ENCODE measurements at places on chromosomes 6 and 20.

GRCh38 chr6:56025795-56026194 lies 150.4 kb upstream of the BMP5 start:
- DNase-seq = no peak

- peak; percentile 1 for DNase-seq
Measured at GRCh38 chr6:113857556-113858479, 673 bp downstream of the MARCKS start.

DNA sequence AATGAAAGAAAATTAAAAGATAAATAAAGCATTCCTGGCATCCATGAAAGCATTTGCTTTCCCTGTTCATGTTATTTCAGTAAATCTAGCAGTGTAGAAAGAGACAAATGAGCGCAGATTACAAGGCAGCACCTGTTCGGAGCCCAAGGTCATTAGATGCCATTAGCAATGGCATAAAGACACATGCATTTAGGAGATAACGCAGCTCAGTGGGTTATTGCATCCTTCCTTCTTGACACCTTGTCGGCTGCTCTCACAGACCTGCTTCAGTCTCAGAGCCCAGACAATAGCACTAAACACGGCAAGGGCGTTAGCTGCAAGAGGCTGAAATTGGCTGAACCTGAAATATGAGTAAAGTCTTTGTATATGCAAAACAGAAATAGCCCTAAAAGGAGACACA lies 140.3 kb downstream of the ATXN1 start:
- peak; percentile 23 for DNase-seq

DNA sequence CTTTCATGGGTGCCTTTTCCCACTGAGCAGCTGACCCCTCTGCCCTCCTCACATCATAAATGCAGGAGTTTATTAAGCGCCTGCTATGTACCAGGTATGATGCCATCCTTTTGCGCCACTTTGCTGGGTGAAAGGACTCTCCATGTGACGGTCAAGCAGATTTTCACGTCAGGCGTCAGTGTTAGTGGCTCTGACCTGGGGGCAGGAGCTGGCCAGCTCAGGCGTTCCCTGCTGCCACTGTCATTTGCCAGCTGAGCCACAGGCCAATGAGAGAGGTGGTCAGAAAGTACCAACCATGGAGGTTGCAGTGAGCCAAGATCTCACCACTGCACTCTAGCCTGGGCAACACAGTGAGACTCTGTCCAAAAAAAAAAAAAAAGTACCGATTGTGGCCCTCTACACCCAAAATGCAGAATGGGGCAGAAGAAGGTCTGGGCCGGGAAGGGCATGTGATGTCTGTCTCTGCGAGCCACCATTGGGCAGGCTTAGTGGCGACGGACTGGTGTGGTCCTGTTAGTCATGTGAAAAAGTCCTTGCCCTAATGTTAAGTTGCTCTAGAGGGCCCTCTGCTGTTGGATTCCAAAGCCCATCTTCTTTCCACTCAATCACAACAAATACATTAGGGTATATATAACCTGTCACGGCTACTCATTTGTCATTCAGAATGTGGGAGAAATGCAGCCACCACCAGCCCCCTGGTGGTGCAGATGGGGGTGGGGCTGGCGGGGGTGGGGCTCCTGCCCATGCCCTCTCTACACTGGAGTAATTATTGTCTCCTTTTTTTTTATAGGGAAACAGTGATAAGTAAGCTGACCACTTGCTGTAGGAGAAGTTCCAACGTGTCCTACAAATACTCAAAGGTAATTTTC lies 18.4 kb upstream of the SLC22A1 start:
- no peak for DNase-seq

DNA sequence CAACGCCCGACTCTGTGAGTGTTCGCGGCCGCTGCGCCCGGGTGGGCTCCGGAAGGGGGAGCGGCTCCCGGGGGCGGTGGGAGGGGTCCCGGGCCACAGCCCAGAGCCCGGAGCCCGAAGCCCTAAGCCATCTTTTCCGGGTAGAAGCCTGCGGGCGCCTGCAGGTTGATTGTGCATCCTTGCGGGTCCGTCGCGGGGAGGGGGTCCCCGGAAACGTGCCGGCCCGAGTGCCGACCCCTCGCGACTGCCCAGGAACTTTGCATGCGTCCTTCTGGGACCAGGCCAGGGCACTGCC lies 413 bp downstream of the PTPRA start:
- peak; percentile 5 for DNase-seq

DNA sequence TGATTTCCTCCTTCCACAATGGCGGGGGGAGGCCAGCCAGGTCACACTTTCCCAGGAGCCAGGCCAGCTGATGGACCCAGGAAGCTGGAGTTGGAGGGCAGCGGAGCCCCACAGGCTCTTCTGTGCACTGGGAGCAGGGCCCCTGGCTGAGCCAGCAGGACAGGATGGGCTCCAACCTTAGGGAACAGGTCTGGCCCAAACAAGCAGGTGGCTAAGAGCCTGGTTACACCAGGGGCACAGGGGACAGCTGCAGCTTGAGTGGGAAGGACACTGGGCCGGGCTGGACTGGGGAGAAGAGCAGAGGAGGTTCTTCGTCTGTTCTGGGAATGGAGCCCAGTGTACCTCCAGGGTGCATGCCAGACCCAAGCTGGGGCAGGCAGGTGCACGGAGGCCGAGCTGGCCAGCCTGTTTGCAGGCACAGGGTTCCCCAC lies 102.3 kb downstream of the DLL1 start:
- DNase-seq = no peak

DNA sequence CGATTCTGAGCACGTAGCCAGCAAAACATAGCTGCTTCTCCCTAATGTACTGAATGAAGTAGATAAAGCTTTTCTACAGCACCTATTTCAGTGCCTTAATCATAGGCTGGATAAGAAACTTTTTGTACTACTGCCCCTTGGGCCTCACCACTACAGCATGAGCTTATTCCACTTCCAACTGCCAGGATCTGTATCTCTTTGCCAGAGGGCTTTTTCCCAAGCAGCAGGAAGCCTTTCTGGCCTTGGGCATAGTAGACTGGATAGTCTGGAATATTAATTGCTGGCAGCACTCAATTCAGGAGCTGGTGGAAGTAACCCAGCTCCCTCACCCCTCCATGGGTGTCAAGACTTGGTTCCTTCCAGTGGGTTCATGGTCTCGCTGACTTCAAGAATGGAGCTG lies 43.6 kb downstream of the ANKEF1 start:
- DNase-seq = no peak

- DNase-seq = no peak
Measured at GRCh38 chr6:120938876-120939472, 395.3 kb downstream of the TBC1D32 start.

- no peak for DNase-seq
Measured at GRCh38 chr6:155039618-155040017, 44.5 kb downstream of the TIAM2 start.

DNA sequence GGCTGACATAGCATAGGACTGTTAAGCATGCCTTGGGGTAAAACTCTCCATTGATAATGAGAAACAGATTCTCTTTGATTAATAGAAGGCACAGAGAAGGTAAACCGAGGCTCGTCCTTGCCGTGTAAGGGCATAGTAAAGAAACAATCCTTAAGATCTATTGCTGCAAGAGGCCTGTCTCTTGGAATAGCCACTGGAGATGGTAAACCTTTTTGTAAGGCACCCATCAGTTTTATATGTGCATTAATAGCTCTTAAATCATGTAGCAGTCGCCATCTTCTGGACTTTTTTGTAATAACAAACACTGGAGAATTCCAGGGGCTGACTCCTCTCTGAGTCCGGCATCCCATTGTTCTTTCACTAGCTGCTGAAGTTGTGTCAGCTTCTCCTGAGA lies 8.4 kb upstream of the ABHD12 start:
- DNase-seq = peak; percentile 44

DNA sequence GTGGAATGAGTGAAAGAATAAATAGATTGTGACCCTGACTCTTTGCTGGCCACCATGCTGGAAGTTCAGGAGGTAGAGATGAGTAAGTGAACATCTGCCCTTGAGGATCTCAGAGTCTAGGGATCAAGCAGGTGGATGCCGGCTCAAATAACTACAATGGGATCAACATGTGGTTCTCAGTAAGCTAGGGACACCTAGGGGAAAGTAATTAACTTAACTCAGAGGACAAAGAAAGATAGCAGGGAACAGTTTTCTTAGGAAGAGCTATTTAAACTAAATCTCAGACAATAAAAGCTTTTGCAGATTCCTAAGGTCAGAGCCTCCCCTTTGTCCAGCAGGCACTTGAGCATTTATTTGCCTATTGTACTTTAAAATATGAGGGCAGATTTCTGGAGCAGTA lies 29.1 kb downstream of the SLC13A3 start:
- no peak for DNase-seq

DNA sequence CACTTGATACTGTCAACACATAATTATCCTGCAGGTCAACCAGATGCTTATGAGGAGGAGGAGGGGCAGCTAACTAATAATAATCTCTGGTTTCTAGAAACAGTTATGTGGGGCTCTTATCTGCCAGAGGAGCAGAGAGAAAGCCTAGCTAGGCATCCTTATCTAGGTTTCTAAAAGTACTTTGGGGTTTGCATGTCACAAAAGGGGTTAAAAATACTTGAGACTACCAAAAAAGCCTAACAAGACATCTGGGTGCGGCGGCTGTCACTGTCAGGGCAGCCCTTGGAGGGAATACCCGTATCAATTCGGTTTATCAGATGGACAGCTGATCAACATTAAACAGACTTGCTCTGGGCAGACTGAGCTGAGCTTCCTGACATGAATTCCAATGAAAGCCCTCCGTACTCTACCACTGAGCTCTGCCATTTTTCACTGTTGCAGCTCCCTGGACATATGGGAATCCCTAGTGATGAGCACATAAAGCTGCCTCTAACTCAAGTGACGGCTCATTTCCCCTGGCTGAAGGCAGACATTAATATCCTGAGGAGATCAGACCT lies 166.6 kb downstream of the PDSS2 start:
- no peak for DNase-seq

DNA sequence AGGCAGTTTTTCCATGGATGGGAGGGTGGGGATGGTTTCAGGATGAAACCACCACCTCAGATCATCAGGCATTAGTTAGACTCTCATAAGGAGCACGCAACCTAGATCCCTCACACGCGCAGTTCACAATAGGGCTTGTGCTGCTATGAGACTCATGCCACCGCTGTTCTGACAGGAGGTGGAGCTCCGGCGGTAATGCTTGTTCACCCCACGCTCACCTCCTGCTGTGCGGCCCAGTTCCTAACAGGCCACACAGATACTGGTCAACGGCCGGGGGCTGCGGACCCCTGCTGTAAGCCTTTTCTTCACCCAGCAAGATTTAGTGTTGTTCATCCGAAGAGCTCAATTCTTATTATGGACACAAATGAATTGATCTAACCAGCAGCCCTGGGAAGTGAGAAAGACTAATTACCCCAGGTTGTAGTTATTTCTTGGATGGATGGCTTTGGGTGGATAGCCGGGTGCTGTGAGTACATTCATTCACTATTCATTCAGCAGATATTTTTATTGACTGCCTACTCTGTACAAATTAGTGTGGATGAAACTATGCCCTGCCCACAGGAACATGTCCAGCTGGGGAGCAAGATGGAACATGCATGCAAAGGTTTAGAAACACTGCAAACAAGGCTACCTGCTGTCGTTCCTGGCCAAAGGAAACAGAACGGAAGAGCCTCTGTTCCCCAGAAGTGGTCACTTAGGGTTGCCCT lies 57.2 kb downstream of the RIOK1 start:
- DNase-seq = no peak

DNA sequence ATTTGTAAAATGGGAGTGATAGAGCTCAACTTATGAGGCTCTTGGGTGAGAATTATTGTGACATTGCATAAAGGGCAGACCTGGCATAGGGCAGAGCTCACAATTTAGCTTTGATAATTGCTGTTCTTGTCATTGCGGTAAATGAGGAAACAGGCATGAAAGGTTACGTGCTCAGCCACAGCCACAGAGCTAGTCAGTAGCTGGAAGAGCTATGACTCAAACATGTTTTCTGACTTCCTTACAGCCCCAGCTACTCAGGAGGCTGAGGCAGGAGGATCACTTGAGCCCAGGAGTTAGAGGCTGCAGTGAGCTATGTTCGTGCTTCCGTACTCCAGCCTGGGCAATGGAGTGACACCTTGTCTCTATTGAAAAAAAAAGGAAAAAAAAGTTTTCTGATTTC lies 3.5 kb upstream of the GHRH start:
- no peak for DNase-seq

- DNase-seq = no peak
Measured at GRCh38 chr20:38113401-38114325, 51.4 kb downstream of the TGM2 start.

DNA sequence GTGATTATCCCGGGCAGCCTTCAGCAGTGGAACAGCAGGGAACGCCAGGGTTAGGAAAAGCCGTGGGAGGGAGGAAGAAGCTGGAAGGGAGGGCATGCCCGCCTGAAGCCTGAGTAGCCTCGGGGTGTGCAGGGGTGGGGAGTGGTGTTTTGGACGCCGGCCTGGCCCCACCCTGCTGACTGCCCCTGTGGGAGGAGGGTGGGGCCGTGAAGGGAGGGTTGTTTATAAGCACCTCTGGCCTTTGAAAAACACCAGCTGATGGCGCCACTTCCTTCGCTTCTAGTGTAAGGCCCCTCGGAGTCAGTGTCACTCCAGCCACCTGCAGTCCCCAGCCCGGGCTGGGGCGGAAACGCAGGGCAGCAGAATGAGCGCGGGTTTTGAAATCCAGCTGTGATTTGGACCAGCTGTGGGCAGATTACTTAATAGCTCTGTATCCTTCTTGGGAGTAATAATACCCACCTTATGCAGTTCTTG lies 52.8 kb upstream of the BMP6 start:
- DNase-seq = no peak

- DNase-seq = no peak
Measured at GRCh38 chr20:38076548-38076947, 43.0 kb downstream of the RPRD1B start.

- DNase-seq = no peak
Measured at GRCh38 chr6:53854843-53855567, 60.2 kb downstream of the LRRC1 start.

DNA sequence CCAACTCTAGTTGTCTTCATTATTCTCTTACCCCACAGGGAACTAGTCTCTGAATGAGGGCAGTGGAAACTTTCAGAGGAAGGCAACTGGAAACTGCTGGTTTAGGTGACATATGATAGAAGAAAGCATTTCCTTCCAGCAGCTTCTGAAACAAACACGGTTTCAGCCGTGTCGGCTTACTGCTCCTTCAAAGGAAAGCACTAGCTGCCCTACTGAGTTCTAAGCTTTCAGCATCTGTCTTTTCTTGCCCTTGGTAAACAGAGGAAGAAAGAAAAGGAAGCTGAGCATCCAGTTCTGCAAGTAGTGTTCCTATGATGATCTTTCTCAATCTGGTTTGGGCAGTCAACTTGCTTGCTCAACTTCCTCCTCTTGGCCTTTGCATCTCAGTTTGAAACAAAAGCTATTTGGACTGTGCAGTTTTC lies 117.5 kb upstream of the CEP85L start:
- no peak for DNase-seq

DNA sequence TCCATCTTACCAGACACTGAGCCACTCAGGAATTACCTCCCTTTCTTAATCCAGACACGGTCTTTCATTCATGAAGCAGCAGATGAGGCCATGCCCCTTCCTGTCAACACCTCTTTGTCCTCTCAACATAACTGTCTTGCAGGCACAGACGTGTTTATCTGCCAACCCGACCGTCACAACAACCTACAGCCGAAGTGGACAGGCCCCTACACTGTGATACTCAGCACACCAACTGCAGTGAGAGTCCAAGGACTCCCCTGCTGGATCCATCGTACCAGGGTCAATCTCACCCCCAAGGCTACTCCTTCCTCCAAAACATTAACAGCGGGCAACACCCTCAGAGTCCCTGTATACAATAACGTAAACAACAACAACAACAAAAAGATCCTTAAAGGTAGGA lies 30.6 kb upstream of the ULBP3 start:
- DNase-seq = no peak

GRCh38 chr6:11213422-11214021 lies 18.9 kb downstream of the NEDD9 start:
- DNase-seq = no peak
